ENCODE measurements at places on chromosomes 2 and 18.

- no peak for DNase-seq
These were observed 505.5 kb downstream of the LRRTM4 start for GRCh38 chr2:77016443-77017354.

DNA sequence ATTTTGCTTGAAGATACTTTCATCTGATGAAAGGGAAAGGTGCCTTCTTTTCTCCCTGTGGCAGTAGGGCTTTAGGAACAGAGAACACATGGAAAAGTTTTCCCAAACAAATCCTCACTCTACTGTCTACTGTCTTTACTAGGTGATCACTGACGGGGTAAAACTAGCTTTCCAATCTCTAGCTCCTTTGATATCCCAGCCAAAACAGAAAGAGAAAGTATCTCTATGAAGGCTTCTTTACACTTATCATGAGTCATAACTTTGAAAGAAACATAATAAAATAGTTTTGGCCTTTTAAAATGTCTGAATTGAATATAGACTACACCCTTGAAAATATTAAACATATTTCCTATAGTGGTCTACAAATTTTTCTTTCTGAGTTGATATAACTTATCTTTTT, 214.5 kb downstream of the DSEL start:
- DNase-seq = no peak

DNA sequence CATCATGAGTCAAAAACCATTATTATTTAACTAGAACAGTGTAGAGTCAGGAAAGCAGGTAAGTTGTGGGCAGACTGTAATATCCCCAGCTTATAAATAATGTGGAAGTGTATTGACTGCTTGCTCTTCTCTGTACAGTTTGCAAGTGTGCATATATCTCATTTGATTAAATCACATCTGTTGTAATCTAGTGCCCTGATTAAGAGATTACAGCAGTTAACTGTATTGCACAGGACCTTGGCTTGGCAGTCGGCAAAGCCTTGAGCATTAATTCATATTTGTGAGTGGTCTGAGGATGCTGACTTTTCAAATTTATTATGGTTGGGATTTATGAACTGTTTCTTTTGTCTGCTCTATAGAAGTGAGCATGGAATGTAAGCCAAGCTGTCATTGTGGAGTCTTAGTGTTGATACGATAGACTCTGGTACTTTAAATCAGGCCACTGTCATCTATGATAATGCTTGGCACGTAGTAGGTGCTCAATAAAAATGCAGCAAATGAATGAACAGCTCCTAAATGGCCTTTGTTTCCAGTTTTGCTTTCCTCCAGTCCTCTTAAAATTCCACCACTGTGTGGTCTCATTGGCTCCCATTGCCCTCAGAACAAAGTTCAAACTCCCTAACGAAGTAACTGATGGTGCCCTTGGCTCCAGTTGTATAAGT, 48.3 kb downstream of the RAB31 start:
- DNase-seq = no peak

GRCh38 chr2:64139956-64140355, 4.3 kb downstream of the PELI1 start:
- DNase-seq = no peak

GRCh38 chr18:37251679-37252078, 313.9 kb downstream of the CELF4 start:
- no peak for DNase-seq

- no peak for DNase-seq
These were observed 87.4 kb upstream of the CAPN13 start for GRCh38 chr2:30894498-30895119.

DNA sequence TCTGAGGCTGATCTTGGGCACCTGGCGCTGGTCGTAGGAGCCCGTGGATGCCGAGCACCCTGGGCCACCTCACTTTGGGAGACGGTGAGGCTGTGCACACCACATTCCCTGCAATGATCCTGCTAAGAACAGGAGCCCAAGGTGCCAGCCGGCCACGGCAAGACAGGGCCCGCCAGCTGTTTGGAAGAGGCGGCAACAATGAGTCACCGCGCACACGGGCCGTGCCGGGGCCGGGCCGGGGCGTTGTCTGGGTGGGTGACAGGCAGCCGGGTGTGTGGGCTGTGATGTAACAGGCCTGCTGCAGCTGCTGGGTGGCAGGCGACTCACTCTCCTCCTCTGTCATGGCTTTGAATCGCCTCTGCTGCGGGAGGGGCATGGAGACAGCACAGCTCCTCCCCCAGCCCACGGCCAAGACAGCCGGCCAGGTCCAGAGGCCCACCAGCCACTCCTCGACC, 49.7 kb upstream of the ODC1 start:
- DNase-seq = peak; percentile 86

- no peak for DNase-seq
These were observed 30.0 kb downstream of the CPS1 start for GRCh38 chr2:210586381-210586780.

DNA sequence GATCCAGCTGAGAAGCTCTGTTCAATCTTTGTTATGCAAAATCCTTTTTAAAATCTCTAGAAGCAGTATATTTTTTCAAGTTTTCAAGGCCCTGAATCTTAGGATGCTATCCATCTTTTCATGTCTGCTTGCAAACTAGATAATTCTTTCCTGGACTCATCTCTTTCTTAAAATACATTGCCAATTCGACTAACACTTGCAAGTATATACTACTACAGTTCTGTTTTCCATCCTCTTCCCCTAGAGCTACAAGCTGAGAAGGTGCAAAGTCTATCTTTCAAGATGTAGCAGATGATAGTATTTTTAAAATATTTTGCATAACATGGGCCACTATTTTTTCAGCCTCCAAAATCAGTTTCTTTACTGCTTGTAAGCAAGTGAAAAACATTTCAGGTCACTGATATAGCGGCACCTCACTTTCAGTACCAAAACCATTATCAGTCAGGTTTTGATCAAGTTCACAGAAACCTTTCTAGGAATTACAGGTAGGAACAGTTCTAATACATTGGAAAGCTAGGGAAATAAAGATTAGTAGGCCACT, 196.4 kb upstream of the CDH20 start:
- no peak for DNase-seq

- DNase-seq = no peak
These were observed 17.6 kb downstream of the SATB2 start for GRCh38 chr2:199440118-199440517.

DNA sequence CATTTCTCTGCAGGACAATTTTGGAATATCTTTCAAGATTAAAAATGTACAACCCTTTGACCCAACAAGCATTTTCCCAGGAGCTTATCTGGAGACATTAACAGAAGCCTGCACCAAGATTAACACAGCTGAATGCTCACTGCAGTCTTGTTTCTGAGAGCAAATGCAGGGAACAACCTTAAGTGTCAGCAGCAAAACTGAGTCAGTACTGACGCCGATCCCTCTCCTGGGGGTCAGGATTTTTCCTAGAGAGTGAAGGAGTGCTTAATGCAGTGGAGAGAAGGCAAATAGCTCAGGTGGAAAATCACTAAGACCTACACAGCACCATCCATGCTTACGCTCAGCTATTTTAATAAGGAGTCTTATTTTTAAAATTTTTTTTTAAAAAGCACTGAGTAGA, 42.8 kb upstream of the SGPP2 start:
- no peak for DNase-seq

DNA sequence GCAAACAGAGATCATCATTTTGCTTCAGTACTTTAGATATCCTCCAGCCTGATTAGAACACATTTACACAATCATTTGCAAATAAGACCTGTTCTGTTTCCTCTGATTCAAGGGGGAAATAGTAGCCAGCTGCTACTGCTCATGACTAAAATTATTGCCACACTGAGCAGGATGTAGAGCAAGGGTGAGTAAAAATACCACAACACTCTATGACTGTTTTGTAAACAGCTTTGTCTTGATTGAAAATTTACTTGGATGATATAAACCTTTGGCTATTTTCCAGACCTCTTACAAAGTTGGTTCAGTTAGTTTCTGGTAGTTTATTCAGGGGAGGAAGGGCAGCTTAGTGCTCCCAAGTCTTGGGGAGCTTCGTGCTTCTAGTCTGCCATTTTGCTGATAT, 286.4 kb upstream of the CNTNAP5 start:
- DNase-seq = peak; percentile 71

DNA sequence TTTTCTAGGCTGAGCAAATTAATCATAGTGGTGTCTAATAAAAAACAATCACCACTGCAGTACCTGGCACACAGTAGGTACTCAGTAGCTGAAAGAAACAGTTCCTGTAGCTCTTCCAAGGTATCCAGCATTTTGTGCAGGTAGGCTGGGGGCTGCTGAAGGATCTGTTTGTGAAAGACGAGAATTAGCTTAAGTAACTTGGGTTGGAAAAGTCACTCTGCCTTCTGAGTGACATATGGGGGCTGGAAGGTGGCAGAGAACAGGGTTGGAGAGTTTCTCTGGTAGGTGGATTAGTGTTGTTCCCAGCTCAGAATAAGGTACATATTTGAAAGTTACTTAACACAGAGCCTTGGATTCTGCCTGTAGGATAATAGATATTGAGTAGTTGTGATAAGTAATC, 72.8 kb downstream of the FMNL2 start:
- no peak for DNase-seq

GRCh38 chr18:13288509-13289133, 70.1 kb downstream of the LDLRAD4 start:
- no peak for DNase-seq

- no peak for DNase-seq
These were observed 40.9 kb downstream of the SCTR start for GRCh38 chr2:119483395-119483753.

DNA sequence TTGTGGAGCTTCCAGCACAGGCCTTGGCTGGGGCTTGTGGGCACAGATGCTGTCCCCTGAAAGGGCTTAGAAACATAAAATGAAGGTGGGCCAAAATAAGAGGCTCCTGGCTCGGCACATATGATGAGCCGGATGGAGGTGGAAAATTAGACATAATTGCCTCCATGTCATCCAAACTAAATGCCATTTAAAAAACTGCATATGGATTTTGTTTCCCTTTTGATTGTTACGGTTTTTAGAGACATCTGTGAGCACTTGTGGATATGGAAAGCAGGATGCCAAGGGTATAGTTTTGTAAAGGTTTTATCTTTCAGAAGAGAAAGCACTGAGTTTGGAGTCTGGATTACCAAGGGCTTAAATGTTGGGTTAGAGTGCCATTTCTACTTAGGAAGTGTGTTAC, 498.3 kb downstream of the RIT2 start:
- no peak for DNase-seq
